ENCODE measurements at places on chromosomes 3 and 15.

- no peak for DNase-seq
Measured at GRCh38 chr3:153166206-153166605, 4.2 kb downstream of the RAP2B start.

- DNase-seq: no peak
Measured at GRCh38 chr3:44016818-44017217, 224.9 kb upstream of the TOPAZ1 start.

GRCh38 chr15:73952913-73953750 lies 26.9 kb downstream of the LOXL1 start:
- DNase-seq: no peak

DNA sequence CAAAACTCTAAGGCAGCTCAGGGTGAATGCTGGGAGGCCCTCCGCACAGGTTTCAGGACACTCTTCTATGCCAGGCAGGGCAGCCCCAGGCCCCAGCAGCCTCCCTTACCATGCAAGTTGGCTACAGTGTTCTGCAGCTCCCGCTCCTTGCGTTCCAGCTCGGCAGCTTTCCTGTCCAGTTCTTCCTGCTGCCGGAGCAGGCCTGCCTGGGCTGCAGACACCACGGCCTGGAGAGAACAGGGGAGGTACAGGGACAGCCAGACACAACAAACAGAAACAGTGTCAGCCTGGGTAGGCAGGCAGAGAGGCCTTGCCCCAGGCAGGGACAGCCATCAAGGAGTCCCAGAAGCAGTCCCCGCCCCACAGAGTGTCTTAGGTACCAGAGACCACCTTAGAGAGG lies 9.0 kb upstream of the ULK3 start:
- DNase-seq: no peak

GRCh38 chr3:57060089-57060821 lies at the start of gene SPATA12:
TSS of gene SPATA12 (plus strand) at chr3:57060664. CDS start at chr3:57073695, 13,031 bp downstream.
- no peak for DNase-seq

DNA sequence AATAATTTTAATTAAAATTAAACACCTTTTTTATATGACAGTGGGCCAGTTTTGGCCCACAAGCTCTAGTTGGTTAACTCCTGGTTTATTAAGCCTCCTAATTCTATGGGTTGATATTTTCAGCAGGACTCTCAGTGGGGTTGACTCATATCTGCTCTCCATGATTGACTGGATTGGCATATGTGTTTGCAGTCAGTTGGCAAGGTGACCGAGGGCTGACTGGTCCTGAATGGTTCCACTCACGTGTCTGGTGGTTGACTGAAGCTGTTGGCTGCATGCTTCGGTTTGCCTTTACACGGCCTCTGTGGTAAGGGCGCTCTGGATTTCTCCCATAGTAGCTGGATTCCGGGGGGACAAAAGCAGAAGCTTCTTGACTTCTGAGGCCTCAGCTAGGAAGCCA lies 65.3 kb upstream of the ZNF280D start:
- no peak for DNase-seq

Data from type B pancreatic cell (in vitro differentiated cells).